Sigmoid colon (tissue), 7 donors: ENCODE measurements at places on chromosomes 13 and 19. TPM values are rescaled to one million over a fixed set of nuclear protein-coding genes. Genes with fewer than 3 reads are reported as not detected.

- DNase-seq: no peak
These were observed 59.7 kb upstream of the TRPC4 start for GRCh38 chr13:37929308-37929707.

DNA sequence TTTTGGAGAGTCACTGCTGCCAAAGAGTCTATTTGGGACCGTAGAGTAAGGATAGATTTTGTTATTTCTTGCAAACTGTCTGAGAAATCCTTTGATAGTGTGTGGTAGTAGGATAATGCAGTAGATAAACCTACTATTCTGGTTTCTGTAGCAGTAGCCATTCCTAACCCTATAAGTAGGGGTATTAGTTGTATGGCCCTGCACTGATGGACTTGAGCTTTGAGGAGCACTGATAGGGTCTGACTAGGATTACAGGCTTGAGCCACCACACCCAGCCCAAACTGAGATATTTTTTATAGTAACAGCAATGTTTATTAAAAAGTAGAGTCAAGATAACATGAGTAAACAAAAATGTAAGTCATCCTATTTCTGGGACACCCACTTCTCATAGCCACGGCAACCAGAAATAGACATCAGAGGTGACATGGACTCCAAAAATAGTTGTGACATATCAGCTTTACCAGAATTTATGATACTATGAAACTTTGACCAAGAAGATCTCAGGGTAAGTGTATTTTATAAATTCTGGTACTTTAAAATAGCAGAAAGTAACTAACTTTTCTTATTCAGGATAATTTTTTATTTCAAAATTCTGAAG is 479.1 kb downstream of the SUCLA2 start:
- DNase-seq: no peak

- no peak for DNase-seq
These were observed 13.3 kb downstream of the PALM3 start for GRCh38 chr19:14048443-14049153.

DNA sequence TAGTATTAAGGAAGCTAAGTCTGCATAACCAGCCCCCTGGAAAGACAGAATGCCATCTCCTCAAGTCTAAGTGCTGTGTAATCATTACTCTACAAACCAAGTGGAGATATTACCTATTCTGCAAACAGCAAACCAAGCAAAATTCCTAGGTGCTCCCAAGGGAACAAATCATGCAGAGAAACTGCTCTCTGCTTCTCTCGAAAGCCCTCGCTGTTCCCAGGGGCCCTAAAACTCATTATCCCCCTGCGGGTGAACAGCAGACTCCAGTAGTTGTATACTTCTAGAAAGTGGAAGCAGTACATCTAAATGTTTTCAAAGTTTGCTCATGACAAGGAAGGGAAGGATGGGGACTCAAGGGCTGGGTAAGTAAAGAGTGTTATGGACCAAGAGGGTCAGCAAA is 3.2 kb downstream of the DLEU7 start:
- DNase-seq: no peak

DNA sequence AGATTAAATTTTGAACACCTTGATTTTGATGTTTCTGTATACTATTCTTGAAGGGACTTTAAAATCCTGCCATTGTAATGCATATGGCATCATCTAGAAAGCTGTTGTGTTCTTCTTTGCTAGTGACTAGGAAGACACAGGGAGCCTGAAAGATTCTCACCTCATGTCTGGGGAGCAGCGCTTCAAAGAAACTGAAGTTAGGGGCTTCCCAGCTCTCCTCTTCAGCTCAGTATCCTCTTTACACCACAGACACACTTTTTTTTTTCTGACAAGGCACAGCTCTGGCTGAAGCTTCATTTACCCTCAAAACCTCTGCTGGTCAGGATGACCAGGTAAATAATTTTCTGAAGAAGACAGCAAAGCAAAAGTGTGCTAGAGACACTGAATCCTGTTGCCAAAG is 255.6 kb downstream of the ITGBL1 start:
- DNase-seq: no peak

- no peak for DNase-seq
These were observed 553.2 kb downstream of the TUBA3C start for GRCh38 chr13:18628428-18628827.

DNA sequence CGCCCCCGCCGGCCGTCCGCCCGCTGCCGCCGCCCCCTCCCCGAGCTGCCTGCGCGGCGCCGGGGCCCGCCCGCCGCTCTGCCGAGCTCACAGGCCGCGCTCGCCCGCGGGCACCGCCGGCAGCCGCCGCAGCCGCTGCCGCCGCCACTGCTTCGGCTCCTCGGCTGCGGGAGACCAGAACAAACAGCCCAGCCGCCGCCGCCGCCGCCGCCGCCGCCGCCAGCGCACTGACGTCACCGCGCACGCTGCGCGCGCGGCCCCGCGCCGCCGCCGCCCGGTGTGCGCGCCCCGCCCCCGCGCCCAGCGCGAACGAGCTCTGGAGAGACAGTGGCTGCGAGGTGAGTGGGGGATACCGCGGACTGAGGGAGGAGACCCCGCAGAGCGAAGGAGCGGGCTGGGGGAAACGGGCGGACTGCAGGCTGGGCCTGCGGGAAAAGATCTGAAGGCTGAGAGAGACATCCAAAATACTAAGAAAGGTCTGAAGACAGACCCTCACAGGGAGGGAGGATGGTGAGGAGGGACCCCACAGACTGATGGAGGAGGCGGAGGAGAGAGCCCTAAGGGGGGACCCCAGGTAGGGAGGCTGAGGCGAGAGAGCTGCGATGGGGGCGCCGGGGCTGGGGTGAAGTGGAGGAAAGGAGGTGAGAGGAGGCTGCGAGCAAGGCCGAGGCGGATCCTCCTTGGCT is at the start of gene BRD4:
Gene BRD4 (minus strand): TSS at position 229 of the 686 bp plus-strand sequence. CDS start 59,440 bp downstream, outside the sequence.
- peak; percentile 85 for DNase-seq

GRCh38 chr13:32902874-32903273 is 113.3 kb upstream of the KL start:
- peak; percentile 88 for DNase-seq

HSD17B14 gene
- 14.1 TPM for total RNA-seq

ZSCAN22 gene
- 2.5 TPM for total RNA-seq

KLK6 gene
- not detected for total RNA-seq

PSG2 gene
- not detected for total RNA-seq

ZNF468 gene
- total RNA-seq: 10.8 TPM
